ENCODE measurements at places on chromosomes 2 and 18.
A peak's percentile ranks its signal among the peaks of the same experiment; 100 is the strongest.

GRCh38 chr18:33369711-33370449 lies 70.6 kb downstream of the CCDC178 start:
- DNase-seq, result no peak
- no peaks in the 10 kb centered on the region for H3K27me3 ChIP-seq
- H3K4me1 ChIP-seq, result no peaks in the 10 kb centered on the region
- H3K36me3 ChIP-seq, result no peaks in the 10 kb centered on the region
- H3K4me3 ChIP-seq, result no peak overlapping the region

DNA sequence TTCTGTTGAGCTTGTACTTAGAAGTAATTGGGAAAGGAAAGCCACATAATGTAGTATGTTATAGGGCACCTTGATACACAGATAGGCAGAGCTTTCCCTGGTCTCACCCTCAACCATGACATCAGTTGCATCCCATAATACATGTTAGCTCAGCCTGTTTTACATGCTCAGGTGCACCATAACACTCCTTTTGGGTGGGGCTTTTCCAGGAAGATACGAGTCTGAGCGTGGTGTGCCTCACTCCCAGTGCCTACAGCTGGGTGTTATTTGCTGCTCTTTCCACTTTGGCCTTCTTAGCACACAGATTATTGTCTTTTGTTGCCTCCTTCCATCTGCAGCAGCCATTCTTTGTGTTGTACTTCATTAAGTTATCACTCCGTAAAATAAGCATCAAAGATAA lies 11.9 kb downstream of the TTC39C start:
- no peak overlapping the region for H3K27ac ChIP-seq
- H3K36me3 ChIP-seq, result no peaks in the 10 kb centered on the region

DNA sequence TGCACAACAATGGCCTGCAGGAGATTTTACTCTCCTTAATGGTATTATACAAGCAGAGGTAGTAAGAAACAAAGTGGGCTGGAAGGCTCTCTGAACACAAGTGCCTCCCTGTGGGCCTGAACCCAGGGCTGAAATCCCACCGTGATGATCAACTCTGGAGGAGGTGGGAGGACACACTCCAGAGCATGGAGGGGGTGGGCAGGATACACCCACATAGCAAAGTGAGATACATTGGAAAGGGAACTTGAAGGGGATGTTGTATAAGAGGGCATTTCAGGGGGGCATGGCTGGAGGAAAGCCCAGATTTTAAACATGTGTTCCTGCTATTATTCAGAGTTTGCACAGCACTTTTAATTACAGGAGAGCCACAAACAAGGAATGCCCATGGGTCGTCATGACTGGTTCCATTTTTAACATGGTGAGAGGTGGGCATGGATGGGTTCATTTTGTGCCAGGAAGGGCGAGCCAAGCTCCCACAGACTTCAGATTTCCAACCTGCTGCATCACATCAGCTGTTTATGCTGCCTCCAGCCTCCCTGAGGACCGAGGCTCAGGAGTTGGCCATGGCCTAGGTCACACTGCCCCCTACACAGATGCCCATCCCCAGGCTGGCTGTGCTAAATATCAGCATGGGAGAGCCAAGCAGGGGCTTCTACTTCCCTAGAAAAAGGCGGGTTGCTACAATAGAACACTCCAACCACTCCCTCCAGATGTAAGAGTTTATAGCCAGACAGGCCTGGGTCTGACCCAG lies 416.2 kb upstream of the ID2 start:
- no peaks in the 10 kb centered on the region for H3K27me3 ChIP-seq
- H3K4me1 ChIP-seq, result peaks cover 6% of the 10 kb centered on the region
- DNase-seq, result no peak
- H3K4me3 ChIP-seq, result no peak overlapping the region
- no peak overlapping the region for H3K27ac ChIP-seq
- H3K36me3 ChIP-seq, result no peaks in the 10 kb centered on the region

DNA sequence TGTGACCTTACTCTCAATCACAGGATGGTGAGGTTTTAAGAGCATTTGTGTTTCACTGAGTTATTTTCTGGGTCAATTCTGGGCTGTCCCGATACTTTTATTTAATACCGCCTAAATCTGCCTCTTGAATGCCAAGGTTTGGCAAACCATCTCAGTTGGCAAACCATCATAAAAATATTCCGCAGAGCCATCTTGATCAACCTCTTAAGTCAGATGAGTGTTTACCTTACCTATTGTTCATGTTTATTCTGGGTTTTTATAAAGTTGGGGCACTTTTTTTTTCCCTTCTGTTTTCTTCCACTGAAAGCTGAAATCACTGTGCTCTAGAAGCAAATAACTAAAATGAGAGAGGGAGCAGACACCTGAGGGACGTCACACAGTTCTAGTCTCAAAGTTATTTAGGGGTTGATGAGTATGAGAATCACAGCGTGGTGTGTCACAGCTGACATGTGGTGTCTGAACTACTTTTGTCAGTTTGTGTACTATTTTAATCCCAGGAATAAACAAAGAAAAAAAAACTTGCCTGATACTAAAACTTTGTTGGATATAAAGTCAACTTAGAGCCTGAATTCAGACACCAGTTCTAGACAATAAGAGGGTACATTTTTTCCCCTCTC lies 48.6 kb downstream of the ETAA1 start:
- no peaks in the 10 kb centered on the region for H3K27me3 ChIP-seq
- no peak overlapping the region for H3K4me3 ChIP-seq
- H3K27ac ChIP-seq, result no peak overlapping the region
- H3K4me1 ChIP-seq, result no peaks in the 10 kb centered on the region
- H3K36me3 ChIP-seq, result no peaks in the 10 kb centered on the region
- no peak for DNase-seq

GRCh38 chr2:186862869-186863709 lies 14.1 kb upstream of the ZSWIM2 start:
- H3K27ac ChIP-seq, result no peak overlapping the region
- no peak for DNase-seq
- no peak overlapping the region for H3K4me3 ChIP-seq
- H3K27me3 ChIP-seq, result peaks cover 3% of the 10 kb centered on the region

- no peak overlapping the region for H3K27ac ChIP-seq
- H3K27me3 ChIP-seq, result no peaks in the 10 kb centered on the region
- peaks cover 10% of the 10 kb centered on the region for H3K4me1 ChIP-seq
- no peak overlapping the region for H3K4me3 ChIP-seq
- H3K36me3 ChIP-seq, result no peaks in the 10 kb centered on the region
These were observed 65.2 kb downstream of the TMEM247 start for GRCh38 chr2:46544581-46544980.

DNA sequence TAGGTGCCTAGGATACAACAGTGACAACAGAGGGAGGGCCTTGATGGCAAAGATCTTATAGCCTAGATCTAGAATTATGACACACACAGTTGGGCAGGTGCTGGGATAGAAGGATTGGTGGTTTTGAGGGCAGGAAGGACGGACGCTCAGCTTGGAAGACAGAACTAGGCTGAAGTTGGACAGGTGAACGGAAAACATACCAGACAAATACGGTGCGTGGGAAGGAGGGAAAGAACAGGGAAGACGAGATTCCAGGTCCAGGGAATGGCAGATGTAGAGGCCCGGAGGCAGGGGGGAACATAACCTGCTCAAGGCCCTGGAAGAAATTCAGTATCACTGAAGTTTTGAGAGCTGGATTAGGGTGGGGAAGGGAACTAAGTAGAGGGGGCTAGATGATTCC lies 40.8 kb downstream of the CRACDL start:
- peak; percentile 2 for DNase-seq
- H3K36me3 ChIP-seq, result no peaks in the 10 kb centered on the region
- H3K27ac ChIP-seq, result no peak overlapping the region
- no peaks in the 10 kb centered on the region for H3K4me1 ChIP-seq

GRCh38 chr2:12965540-12966269 lies 249.0 kb downstream of the TRIB2 start:
- H3K4me1 ChIP-seq, result no peaks in the 10 kb centered on the region
- H3K27me3 ChIP-seq, result no peaks in the 10 kb centered on the region
- no peak overlapping the region for H3K27ac ChIP-seq
- no peak for DNase-seq
- H3K4me3 ChIP-seq, result no peak overlapping the region

All from H1 (cell line).